Metanephros (tissue), 2 donors: ENCODE measurements at places on chromosomes 6 and 20. TPM values are rescaled to one million over a fixed set of nuclear protein-coding genes. Genes with fewer than 3 reads are reported as not detected.

MARCKS gene
- total RNA-seq = 149 TPM

DYNLT2 gene
- total RNA-seq = 3.3 TPM

GSTA2 gene
- not detected for total RNA-seq

CEP85L gene
- total RNA-seq = 34.6 TPM

ATXN1 gene
- total RNA-seq = 48.7 TPM
